Activated naive CD4-positive, alpha-beta T cell treated with anti-CD3 and anti-CD28 coated beads, Interleukin-2, amount 50 U/mL, for 16 hours (primary cell): ENCODE measurements at places on chromosomes 1 and 21.

DNA sequence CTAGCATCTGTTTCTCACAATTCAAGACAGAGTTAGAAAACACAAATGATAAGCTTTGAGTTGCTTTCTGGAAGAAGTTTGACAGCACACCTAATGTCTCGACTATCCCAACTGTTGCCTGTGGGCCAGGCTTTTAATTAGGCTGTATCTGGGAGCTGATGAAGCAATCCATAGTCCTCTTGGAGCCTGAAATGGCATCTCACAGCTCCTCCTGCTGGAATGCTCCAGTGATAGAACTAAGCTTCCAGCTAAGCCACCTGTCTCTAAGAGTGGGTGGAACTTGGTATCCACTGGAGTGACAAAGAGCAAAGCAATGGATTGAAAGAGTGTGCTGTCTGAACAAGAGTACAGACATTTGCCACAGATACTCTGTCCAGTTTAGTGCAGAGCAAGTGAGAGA, 605.3 kb upstream of the NR5A2 start:
- no peak for DNase-seq

GRCh38 chr1:224486801-224487583, 52.4 kb upstream of the WDR26 start:
- no peak for DNase-seq

DNA sequence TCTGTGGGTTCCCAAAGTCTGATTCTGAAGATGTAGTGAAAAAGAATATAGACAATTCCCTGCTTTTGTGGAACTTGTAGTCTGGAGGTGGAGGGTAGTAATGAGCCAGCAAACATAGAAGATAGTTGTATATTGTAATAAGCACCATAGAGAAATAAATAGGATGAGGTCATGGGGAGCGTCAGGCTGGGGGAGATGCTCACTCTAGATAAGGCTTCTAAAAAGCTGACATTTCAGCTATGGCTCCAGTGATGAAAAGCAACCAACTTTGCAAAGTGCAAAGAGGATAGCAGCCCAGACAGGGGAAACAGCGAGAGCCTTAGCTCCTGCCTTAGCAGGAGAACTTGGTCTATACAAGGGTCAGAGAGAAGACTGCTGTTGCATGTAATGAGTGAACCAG, 98.0 kb upstream of the RALGPS2 start:
- DNase-seq, result no peak

GRCh38 chr1:150127464-150127863, 22.3 kb upstream of the PLEKHO1 start:
- DNase-seq, result no peak
